Adrenal gland (tissue), 19 donors: ENCODE measurements at places on chromosomes 5 and 9. TPM values are rescaled to one million over a fixed set of nuclear protein-coding genes. Genes with fewer than 3 reads are reported as not detected.
A peak's percentile ranks its signal among the peaks of the same experiment; 100 is the strongest.

GRCh38 chr9:130411566-130411915, 33.2 kb upstream of the ASS1 start:
- H3K27me3 ChIP-seq: no peaks in the 10 kb centered on the region
- no peaks in the 10 kb centered on the region for H3K36me3 ChIP-seq
- DNase-seq: no peak

Gene PRR16
- 2.3 TPM for polyA plus RNA-seq

DNA sequence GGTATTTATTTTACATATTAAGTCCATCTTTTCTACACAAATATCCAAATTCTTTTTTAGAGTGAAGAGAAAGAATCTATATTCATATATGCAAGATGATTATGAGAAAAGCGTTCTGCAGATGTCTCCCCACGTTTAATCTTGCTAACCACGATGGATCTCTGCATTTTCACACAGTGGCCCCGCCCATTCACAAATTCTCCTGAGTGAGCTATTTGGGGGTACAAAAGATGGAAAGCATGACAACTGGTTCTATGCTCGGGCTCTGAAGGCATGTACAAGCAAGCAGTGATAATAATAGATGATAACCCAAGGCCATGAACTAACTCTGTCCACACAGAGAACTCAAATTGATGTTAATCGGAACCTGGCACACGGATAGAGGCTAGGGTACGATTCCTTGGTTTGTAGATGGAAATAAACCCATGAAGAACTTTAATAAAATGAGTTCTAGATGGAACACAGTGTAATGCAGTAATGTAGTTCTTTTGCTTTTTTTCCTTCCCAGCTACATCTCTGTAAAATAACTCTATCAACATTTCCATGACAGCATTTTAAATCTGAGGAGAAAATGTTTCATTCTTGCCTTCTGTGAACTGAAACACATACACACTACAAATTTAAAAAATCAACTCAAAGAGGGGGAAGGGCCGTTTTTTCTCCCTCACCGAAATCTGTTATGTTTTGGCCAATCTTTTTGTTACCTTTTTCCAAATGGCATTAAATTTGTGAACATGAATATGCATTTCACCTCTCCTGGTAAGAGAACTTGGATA, 851.7 kb upstream of the DMAC1 start:
- no peaks in the 10 kb centered on the region for H3K4me1 ChIP-seq
- H3K27me3 ChIP-seq: no peaks in the 10 kb centered on the region
- H3K36me3 ChIP-seq: no peaks in the 10 kb centered on the region
- no peak overlapping the region for H3K27ac ChIP-seq
- no peak for DNase-seq

DNA sequence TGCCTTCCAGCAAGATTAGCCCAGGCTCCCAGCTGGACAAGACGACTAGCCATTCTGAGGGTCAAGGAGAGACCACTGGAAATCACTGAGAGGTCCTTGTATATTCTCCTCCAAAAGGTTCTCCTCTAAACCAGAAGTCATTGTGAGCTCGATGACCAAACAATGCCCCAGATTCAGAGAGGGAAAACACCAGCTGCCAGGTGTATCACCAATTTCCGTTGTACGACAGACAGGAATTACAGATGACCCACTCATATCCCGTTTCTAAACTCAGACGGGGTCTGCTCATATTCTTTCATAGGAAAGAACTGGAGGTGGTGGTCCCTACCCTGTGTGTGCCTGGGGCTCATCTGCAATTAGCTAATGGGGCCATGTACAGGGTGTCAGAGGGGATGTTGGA, 14.2 kb downstream of the FAXDC2 start:
- peaks cover 3% of the 10 kb centered on the region for H3K4me1 ChIP-seq
- H3K27me3 ChIP-seq: no peaks in the 10 kb centered on the region
- DNase-seq: no peak
- H3K36me3 ChIP-seq: no peaks in the 10 kb centered on the region

Gene ASPN
- 2.8 TPM for polyA plus RNA-seq

DNA sequence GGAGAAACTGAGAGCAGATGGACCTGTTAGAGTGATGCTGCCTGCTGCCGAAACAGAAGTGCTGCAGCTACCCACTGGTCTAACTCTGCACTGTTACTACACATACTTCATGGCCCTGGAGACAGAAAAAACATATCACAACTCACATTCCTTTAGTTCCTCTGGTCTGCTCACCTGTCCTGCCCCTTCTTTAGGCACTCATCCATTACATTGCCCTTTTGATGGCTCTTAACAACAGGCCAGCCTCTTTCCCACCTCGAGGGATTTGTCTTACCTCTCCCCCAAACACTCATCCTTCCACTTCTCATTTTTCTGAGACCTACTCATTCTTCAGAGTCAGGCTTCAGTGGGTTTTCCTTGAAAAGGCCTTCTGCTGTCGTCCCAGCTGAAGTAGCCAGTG, 49.2 kb downstream of the KCTD16 start:
- H3K27ac ChIP-seq: no peak overlapping the region
- H3K36me3 ChIP-seq: no peaks in the 10 kb centered on the region

DNA sequence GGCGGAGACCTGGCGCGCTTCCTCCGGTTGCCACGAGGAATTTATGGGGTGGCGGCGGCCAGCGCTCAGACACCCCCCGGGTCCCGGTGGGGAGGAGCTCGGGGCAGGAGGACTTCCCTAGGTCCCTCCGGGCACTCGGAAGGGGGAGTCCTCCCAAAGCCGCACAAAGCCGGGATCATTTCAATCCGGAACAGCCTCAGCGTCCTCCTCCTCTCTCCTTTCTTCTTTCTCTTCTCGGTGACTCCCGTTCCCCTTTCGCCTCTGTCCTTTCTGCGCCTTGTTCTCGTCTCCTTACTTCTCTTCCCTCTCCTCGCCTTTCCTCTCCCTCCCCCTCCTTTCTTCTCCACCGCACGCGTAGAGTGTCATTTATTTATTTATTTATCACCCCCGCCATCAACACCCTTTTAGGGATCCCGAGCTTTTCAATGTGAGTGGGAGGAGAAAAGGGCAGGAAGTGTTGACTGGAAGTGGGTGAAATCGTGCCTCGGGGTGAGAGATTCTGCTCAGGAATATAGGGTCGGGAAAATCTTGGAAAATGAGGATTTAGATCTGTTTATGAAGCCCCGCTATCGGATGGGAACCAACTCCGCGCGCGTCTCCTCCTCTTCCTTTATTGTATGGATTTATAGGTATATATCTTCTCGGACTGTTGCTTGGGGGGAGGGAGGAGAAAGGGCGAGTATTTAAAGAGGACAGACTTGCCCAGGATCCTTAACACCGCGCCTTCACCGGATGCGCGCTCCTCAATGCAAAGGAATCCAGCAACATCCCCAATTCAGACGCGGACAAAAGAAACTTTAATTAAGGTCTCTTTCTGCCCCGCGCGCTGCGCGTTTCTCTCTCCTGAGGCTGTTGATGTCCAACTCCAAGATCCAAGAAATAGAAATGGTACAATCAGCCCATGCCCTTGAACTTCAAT, 2.0 kb upstream of the ZNF462 start:
- peaks cover 15% of the 10 kb centered on the region for H3K4me1 ChIP-seq
- DNase-seq: peak; percentile 51
- H3K4me3 ChIP-seq: peak overlapping the region; percentile 76
- no peaks in the 10 kb centered on the region for H3K27me3 ChIP-seq

DNA sequence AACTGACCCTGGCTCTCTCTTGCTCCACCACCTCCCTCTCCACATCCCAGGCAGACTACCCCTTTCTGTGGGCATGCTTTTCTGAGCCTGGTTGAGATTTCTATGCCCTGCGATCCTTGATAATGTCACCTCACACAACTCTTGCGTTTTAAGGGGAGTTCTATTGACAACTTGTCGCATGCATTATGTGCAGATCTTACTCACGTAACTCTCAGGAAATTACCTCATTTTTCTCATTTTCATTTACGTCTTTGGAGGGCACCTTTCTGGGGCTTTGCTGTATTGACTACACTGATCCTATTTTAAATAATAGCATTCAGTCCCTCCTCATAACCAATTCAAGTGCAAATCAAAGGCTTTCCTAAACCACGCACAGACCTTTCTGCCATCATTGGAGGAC, 140.4 kb upstream of the WWC1 start:
- no peak overlapping the region for H3K27ac ChIP-seq
- no peaks in the 10 kb centered on the region for H3K36me3 ChIP-seq
- H3K4me1 ChIP-seq: no peaks in the 10 kb centered on the region
- no peak for DNase-seq

DNA sequence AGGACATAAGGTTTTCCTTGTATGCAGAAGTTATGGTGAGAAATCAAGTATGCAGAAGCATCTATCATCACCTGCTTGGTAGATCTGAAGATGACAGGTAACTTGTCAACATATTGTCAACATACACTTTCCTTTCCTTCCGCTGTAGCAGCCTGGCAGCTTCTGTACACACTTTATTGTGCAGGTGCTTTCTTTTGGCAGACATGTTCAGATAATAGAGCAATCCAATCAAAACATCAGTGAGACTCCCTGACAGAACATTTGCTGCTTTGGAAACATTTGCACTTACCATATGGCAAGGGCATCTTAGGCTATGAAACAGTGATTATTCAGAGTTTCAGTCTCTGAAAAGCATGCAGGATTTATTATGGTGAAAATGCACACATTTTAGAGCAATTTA, 161.1 kb upstream of the CDH12 start:
- H3K4me1 ChIP-seq: no peaks in the 10 kb centered on the region
- H3K4me3 ChIP-seq: no peak overlapping the region
- no peaks in the 10 kb centered on the region for H3K36me3 ChIP-seq
- no peaks in the 10 kb centered on the region for H3K27me3 ChIP-seq
- no peak overlapping the region for H3K27ac ChIP-seq
- DNase-seq: no peak

Gene FAM153A
- polyA plus RNA-seq: 26.1 TPM

Gene INSYN2B
- polyA plus RNA-seq: not detected
